Activated effector memory CD4-positive, alpha-beta T cell treated with Interleukin-2 at 50 U/mL for 16 hours (primary cell): ENCODE measurements at places on chromosomes 6 and 20.

GRCh38 chr6:53944543-53944942, 149.7 kb downstream of the LRRC1 start:
- no peak for DNase-seq

DNA sequence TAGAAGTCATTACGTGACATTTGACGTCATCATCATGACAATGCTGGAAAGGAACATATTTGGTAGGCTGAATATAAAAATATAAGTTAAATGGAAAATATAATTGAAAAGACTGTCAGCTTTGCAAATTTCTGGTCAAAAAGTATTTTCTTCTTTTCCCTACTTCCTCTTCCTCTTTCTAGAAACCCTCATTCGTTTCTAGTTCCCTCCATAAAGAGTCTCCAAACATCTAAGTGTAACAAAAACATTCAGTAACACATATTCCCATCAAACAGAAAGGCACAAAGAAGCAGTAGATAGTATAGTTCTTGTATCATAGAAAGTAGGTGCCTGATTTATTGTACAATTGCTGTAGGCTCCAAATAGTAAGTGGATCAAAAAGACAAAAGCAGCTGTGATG, 150.8 kb upstream of the FAM83B start:
- DNase-seq, result no peak

DNA sequence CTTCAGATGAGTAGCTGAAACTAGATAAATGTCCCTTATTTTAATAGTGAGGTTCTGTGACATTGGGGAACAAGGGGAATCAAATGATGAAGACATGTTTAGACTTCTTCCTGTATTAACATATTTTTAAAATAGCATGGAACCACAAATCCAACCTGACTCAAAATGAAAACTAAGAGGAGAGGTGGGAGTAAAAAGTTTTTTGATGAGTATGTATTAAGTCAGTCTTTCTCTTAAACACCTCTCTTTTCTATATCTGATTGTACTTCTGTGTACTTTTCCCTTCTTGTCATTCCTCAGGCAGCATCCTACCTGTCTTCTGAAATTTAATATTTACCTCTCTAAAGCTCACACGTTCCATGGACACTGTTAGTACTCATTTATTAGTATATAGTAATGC, 8.7 kb upstream of the SDHAF4 start:
- DNase-seq, result no peak

DNA sequence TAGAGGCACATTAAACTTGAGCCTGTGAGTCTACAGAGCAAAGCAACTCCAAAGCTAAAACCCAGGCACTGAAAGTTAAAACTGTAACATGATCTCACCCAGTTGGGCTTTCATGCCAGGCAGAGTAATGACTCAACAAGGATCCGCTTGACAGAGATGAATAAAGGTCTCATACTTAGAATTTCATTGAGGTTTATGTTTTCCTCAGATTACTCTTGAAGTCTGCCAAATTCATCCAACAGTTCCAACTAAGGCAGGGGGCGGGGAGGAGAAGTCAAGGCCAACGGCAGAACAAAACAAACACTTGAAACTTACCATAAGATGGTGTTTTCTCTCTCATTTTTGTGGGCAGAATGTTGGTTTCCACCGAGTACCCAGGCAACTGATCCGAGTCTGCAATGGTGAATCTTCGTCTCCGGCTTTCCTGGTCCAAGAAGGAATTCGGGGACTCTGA, 54.0 kb upstream of the IPCEF1 start:
- DNase-seq, result no peak

GRCh38 chr20:50304923-50305635, 114.4 kb downstream of the CEBPB start:
- DNase-seq, result no peak

GRCh38 chr20:19960745-19961144, 56.4 kb upstream of the NAA20 start:
- DNase-seq, result no peak

DNA sequence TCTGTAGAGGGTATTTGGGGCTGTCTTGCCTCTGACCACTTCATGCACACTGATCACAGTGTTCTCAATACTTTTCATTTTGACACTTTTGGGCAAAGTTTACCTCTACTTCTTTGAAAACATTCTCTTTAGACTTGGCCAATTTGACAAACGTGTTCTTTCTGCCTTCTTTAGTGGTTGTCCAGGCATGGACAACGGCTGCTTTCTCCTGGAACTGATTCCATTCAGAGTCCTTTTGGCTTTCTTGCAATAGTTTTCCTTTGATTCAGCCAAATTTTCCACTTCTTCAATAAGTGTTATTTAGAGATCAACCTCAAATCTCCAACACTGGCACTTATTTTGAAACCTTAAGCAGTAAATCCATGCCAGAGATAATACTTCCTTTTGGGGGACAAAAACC, 6.7 kb upstream of the CST9 start:
- no peak for DNase-seq

DNA sequence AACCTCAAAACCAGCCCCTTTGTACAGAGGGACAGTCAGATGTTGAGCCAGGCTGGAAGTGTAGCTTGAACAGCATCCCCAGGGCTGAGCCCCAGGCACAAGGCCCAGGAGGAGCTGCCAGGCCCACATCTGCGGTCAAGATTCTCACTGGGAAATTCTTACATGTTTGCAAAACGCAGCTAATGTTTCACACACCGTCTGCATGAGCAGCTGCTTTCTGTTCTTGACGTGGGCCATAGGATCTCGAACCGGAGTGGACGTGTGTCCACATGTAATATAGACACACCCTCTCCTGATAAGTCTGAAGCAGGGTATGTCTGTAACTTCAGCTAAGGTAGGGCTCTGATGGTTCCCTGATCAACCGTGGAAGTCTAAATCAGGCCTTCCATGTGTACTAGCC, 41.3 kb upstream of the TRAF3IP2 start:
- DNase-seq, result no peak

GRCh38 chr6:17839513-17840223, 132.9 kb upstream of the NUP153 start:
- no peak for DNase-seq

GRCh38 chr6:46648869-46649492, 3.6 kb downstream of the CYP39A1 start:
- no peak for DNase-seq

GRCh38 chr6:41379306-41379705, 43.9 kb downstream of the NCR2 start:
- no peak for DNase-seq

- no peak for DNase-seq
Observed at GRCh38 chr6:84847390-84848160, 83.2 kb upstream of the TBX18 start.

DNA sequence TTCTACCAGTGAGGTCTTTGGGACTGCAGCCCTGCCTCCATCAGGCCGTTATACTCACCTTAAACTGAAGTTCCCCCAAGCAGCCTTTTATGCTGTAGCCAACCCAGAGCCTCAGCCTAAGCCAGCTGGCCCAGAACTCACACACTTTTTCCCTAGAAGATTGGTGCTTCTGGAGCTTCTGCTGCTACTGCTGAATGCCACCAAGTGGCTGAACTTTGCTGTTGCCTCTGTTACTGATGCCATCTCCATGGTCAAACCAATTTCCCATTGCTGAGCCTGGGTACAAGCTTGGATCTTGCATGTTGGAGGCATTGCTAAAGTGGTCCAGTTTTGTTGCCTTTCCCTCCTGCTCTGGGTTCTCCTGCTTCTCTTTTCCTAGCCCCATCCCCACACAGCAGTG, 15.0 kb upstream of the TBX18 start:
- DNase-seq, result no peak

- no peak for DNase-seq
Observed at GRCh38 chr20:47024461-47024937, 129.9 kb downstream of the EYA2 start.

DNA sequence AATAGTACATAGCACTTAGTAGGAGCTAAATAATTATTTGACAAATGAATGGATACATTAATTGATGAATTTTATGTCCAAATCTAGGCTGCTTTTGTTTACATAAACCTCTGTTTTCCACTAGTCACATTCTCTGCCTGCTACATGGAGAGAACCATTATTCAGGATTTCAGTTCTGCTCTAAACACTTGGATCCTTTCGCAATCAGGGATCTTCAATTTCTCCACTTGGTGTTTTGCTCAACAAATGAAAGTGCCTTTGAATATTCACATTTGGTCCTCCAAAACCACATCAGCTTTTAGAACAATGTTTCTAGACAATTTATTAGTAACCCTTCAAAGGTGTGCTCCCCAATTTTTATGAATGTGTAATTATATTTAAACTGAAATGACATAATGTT, 30.6 kb upstream of the HLA-DQB1 start:
- DNase-seq, result no peak

- DNase-seq, result no peak
Observed at GRCh38 chr6:70390067-70390466, 23.2 kb upstream of the FAM135A start.

DNA sequence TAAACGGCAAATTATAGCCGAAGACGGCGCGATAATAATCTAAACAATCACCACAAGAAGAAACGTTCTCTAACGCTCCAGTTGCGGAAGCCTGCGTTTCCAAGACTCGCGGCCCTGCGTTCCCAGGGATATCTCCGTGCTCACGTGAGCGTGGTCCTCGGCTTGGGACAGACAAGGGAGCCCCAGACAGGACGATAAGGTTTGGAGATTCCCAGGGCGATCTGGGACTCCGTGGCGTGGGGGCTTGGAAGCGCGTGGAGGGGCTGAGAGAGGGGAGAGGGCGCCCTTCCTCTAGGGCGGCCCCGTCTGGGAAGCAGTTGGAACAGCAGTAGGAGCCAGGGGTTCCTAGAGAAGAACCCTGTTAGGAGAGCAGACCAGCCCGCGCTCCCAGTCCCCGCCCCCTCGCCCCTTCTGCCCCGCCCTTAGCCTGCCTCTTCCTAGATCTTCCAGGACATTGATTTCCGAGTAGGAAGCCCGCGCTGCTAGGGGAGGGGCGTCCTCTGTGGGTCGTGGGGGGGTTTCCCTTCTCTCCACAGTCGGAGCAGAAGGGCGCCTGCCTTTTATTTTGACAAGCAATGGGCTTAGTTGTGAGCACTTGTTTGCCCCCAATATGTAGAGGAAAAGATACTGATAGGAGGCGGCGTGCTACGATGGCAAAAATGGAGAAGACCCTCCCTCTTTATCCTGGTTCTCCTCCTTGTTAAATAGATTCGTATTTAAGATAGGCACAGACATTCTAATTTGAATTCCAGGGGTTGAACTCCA, 10.6 kb downstream of the NRN1 start:
- no peak for DNase-seq

GRCh38 chr20:50396623-50397022, 113.6 kb upstream of the PTPN1 start:
- no peak for DNase-seq
